Pulmonary artery endothelial cell (primary cell): ENCODE measurements at places on chromosomes 4 and X.

- DNase-seq, result peak; percentile 5
Observed at GRCh38 chrX:102599951-102600579, 750 bp downstream of the ARMCX5 start.

GRCh38 chr4:109752525-109752924 lies 22.7 kb upstream of the PLA2G12A start:
- DNase-seq, result no peak

GRCh38 chrX:71170660-71171059 lies 26.0 kb downstream of the NLGN3 start:
- DNase-seq, result no peak

DNA sequence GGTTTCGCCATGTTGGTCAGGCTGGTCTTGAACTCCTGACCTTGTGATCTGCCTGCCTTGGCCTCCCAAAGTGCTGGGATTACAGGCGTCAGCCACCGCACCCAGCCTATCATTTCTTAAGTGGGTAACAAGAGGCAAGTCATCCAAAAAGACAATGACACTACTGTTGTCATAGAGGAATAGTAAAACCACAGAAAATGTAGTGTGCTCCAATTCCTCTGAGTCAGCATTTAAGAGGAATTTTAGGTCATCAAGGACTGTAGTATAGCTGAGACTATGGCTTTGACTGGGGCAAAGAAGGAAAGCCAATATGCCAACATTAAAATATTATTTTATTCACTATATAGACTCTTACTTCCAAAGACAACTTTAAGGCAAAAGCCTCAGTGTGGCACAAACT lies 48.4 kb downstream of the ATP8A1 start:
- no peak for DNase-seq

DNA sequence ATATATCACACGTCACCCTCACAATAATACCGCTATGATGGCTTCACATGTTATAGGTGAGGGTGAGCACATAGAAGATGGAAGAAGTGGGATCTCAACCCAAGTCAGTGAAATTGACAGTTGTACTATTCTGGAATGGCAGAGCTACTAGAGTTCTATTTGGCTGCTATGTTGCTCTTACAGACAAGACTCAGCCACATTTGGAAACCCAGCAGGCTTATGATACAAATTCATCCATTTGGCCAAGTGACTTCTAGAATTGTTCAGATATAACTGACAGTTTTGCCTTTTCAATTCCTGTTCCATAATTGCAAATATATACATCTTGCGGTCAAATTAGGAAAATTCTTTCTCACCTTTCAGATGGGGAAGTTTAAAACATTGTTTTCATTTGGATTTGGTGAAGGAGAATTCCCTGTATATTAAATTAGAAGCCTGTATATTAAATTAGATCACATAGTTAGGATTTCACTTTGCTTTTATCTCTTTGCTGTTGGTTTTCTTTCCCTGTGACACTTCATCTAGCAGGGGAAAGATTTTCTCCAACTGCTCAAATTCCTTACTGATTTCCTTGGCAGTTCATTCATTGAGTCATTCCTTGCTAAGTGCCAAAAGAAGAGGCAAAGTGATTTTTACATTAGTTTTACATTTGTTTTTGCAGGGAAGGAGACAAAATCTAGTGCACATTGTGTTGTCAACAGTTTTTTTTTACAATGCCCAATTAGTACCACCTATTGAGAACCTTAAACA lies 120.6 kb upstream of the TBC1D9 start:
- DNase-seq, result no peak

DNA sequence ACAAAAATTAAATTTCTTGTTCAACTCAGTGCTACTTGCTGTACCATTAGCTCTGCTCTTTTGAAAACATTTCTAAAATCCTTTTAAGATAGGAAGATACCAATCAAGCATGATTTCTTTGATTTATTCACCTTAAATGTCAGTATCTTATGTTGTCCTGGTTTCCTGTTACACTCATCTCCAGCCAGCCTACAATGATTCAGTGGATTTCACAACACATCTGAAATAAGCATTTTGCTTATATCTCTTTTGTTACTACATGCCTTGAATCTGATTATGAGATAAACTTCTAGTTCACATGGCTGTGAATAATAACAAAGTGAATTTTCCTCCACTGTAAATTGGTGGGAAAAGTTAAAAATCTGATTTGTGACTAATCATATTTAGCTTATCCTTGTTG lies 112.5 kb upstream of the BMP3 start:
- DNase-seq, result no peak

- no peak for DNase-seq
Observed at GRCh38 chr4:158729716-158730559, 6.7 kb upstream of the PPID start.

DNA sequence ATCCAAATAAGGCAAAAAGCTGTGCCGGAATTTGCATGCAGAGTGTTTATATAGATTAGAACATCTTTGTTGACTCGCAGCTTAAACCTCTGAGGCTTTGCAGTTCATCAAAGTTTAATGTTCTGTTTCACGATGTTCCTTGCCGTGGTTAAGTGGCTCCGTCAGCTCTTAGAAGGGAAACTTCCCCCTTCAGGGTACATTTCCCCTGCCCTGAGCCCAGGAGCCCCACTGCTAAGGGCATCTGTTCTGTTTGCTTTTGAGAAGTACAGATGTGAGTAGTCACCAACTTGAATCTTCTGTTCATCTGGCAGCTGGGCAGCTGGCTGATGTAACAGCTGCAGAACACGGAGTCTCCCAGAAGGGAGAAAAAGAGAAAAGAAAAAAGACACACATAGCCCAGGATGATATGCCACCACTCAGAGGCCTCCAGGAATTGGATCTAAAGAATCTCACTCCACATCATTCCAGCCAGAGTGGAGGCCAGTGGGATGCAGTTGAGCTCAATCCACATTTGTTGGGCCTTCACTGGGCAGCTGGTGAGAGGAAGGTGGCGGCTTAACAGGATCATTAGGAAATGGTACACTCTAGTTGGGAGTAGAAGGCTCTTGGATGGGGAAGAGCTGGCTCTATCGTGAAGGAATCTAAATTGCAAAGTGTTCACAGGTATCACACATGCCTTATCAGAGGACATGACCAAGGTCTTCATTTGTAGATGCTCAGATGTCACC lies 178.7 kb upstream of the RBPJ start:
- DNase-seq, result no peak

GRCh38 chr4:156662921-156663320 lies 308.7 kb downstream of the PDGFC start:
- no peak for DNase-seq

- DNase-seq, result no peak
Observed at GRCh38 chr4:31089815-31090214, 369.6 kb downstream of the PCDH7 start.
